Activated naive CD4-positive, alpha-beta T cell (primary cell): ENCODE measurements at places on chromosomes 5 and 9.
A peak's percentile ranks its signal among the peaks of the same experiment; 100 is the strongest.

GRCh38 chr9:2657427-2657826 lies 35.8 kb downstream of the VLDLR start:
- no peak for DNase-seq

GRCh38 chr5:117041926-117042595 lies 467.4 kb upstream of the SEMA6A start:
- DNase-seq: no peak

DNA sequence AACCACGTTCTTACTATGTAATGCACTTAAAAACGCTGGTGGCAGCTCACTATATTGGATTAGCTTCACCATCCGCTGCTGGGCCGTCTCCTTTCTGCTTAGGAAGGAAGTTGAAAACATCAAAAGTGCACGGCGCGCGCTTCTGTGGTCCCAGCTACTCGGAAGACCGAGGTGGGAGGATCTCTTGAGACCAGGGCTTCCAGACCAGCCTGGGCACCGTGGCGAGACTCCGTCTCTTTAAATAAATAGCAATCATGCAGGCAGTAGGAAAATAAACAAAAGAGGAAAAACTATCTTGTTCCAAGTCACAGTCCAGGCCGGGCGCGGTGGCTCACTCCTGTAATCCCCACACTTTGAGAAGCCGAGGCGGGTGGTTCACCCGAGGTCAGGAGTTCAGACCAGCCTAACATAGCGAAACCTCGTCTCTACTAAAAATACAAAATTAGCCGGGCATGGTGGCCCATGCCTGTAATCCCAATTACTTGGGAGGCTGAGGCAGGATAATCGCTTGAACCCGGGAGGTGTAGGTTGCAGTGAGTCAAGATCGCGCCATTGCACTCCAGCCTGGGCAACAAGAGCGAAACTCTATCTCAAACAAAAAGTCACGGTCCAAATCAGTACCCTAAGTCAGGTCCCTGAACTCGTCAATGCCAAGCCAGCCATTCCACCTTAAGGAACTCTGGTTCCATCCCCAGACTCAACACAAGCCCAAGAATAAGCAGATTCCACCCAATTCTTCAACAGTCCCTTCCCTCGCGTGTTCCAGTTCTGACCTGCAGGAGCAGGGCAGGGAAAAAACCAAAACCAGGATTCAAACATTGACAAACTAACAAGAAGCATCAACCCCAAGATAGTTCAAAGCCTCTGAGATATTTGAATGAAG lies 1.0 kb upstream of the GOLGA1 start:
- DNase-seq: peak; percentile 52

DNA sequence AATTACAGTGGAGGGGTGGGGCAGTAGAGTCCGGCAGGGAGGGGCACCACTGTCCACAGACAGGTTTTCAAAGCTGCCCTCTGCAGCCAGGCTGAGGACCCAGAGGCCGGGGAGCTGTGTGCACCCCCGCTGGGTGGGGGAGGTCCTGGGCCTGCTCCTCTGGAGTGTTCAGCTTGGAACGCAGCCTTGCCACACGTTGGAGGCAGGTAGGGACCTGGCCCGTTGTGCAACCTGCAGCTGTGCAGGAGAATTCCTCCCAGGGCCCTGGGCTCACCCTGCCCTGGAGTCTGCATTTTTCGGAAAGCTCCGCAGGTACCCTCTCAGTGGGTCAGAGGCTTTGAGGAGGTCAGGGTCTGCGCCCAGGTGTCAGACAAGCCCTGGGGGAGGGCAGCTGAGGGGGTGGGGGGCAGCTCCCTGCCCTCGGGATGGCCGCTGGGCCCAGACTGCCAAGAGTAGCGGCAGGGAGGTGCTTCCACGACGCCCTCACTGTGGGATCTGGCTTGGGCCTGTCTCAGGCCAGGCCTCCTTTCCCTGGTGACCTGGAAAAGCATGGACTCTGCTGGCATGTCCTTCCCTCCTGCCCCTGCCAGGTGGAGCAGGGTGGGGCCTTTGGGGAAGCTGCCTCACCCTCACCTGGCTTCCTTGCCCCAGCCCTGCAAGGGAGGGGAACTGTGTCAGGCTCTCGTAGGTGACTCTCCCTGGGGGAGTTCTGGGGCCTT lies 29.5 kb downstream of the RXRA start:
- DNase-seq: no peak

DNA sequence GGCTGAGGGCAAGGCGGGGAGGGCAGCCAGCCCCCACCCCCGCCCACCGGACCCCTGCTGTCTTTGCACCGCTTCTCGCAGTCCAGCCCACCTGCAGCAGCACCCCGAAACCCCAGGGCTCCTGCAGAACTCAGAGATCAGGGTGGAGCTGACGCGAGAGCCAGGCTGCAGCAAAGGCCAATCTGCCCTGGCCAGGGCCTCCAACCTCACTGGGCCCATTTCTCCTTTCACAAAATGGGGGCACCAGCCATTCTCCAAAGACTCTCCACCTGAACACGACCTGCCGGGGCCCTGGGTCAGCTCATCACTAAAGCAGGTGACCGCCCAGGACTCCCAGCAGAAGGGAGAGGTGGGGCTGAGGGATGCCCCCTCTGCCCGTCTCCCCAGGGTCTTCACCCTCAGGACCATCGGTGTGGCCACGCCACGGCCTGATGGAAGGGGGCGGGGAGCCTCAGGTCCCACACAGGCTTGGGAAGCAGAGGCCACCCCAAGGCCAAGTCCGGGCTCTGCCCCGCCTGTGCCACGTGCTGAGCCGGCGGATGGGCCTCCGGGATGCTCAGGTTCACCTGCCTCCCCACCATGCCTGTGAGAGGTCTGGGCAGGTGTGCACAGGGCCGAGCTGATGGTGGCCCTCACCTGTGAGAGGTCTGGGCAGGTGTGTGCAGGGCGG lies 13.1 kb downstream of the NACC2 start:
- no peak for DNase-seq

- no peak for DNase-seq
Measured at GRCh38 chr5:102765350-102765749, 10.2 kb downstream of the PAM start.

DNA sequence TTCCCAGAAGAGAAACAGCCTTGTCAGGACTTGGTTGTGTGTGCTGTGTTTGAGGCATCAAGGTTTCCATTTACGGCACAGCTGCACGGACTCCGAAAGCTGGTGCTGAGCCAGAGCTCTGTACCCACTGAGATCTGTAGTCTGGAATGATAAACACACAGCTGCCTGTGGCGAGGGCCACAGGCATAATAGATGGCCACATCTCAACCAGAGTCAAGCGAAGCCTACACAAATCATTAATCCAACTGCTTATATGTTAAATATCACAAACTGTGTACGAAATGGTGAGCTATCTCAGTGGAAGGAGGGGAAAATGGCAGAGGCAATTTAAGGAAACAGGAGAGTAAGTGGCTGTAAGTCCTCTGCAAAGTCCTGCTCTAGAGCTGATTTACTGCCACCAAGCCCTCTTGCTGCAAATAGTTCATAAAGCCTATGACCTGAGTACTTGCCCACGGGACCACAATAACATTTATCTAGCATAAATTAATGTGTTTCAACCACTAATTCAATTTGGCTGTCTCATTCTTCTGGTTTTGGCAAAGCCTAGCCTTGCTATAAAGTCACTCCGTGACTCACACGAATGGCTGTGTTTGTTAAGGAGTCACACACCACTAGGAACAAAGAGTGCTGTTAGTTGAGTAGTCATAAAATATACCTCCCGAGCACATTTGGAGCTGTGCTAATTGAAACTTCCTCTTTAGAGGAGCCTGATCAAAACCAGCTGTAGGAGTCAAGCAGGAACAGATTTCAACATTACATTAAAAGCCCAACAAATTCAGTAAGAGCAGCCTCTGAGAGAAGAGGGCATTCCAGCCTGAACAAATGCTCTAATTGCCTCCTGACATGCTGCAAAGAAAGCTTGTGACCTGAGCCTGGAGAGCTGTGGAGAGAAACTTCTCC lies 738.6 kb upstream of the ZNF608 start:
- DNase-seq: no peak

GRCh38 chr9:128628471-128629048 lies 28.1 kb downstream of the DYNC2I2 start:
- no peak for DNase-seq

DNA sequence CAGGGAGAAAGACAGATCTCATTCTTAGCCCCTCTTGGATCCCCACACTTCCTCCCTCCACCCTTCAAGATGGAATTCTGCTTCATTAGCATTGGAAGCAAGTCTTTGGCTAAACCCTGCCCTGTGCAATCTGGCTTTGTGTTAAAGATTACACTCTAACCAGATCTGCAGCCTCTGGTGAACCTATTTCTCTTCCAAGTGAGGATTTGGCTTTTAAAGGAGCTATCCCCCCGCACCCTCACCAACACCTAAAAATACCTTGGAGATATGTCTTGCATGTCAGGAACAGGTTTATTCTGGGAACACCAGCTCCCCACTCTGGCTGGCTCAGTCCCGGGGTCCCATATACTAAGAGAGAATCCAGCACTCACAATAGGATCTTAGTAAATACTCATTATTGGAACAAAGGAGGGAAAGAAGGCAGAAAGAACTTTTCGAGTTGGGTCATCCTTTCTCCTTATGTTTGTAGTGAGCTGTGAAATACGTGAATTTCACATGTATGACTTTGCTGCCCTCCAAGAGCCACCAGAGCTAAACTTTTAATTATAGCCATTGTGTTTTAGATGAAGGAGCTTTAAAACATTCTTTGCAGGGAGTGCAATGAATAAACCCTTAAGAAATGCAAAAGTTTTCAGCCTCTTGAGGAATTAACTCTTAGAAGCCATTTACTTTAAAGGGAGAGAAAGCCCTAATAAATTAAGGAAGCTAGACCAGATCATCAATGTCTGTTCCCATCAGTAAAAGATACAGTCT lies 53.7 kb upstream of the HRH2 start:
- no peak for DNase-seq

- no peak for DNase-seq
Measured at GRCh38 chr9:107373809-107374208, 90.7 kb downstream of the RAD23B start.
